ENCODE measurements at places on chromosomes 6 and 20.

DNA sequence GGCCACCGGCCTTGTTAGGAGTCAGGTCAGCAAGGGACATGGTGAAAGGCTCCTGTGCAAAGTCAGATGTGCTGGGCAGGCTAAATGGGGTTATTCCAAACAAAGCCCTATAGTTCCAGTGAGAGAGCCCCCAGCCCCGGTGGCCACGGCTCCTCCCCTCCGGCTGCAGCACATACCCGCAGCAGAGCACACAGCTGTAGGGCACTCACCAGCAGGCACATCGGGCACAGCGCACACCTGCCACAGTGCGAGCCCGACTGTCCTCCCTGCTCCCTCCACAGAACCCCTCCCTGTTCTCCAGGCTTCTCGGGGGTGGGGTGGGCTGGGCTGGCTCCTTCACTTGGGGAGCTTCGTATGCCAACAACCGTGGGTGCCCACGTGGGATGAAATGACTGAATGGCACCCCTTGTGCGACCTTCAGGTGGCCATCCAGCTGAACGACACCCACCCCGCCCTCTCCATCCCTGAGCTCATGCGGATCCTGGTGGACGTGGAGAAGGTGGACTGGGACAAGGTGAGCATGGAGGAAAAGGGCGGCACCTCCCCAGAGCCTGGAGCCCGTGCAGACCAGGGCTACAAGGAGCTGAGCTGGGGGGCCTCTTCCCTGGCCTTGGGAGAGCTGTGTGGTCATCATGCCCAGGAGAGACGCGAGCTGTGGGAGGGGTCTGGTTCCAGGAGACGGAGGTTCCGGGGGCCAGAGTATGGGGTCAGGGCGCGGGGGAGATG, 30.9 kb downstream of the PYGB start:
- DNase-seq = no peak

DNA sequence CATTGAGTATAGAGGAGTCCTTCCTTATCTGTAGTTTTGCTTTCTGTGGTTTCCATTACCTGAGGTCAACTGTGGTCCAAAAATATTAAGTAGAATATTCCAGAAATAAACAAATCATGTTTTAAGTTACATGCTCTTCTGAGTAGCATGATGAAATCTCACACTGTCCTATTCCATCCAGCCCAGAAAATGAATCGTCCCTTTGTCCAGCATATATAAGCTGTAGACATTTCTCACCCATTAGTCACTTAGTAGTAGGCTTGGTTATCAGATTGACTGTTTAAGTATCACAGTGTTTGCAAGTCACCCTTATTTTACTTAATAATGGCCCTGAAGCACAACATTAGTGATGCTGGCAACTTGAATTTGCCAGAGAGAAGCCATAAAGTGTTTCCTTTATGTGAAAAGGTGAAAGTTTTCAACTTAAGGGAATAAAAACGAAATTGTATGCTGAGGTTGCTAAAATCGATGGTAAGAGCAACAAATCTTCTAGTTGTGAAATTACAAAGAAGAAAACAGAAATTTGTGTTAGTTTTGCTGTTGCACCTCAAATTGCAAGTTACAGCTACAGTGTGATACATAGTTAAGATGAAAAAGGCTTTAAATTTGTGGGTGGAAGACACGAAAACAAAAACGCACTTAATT, 198.6 kb upstream of the SIM1 start:
- DNase-seq = no peak

GRCh38 chr20:46411637-46412036, 5.2 kb upstream of the ELMO2 start:
- DNase-seq = no peak

DNA sequence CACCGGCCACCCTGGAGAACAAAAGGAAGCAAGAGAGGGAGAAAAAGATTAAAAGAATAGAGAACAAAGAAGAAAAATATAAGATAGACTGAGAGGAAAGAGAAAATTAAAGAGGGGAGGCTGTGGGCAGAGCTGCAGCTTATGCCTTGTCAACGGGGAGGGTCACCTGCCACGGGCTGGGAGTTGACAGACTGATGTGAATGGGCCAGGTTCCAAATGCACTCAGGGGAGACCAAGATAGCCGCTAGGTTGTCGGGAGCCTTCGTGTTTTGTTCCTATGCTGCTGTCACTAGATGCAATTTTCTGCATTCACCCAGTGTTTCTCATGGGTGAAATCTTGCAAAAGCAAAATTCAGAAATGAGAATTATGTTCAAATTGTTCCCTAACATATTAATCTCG, 119.6 kb upstream of the MTHFD1L start:
- DNase-seq = no peak
